Stimulated activated CD8-positive, alpha-beta memory T cell treated with anti-CD3 and anti-CD28 coated beads, Interleukin-4, amount 100 ng/mL, for 48 hours (primary cell): ENCODE measurements at places on chromosomes 12 and 14.

DNA sequence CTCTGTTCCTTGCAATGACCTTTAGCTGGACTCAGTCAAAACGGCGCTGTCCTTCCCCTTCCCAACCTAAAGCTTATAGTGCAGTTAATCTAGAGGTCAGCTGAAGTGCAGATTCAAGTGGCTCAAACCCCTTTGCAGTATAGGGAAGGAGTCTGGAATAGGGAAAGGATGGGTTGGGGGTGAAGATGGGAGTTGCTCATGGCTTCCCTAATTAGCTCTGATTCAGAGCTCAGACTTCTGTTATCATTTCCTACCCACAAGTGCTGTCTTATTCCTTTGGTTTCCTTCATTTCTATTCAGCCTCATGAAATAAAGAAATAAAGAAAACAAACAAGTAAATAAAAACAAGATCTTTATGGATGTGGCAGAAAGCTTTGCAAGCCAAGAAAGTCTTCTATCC lies 264.0 kb upstream of the HMGA2 start:
- DNase-seq = no peak

GRCh38 chr14:74638066-74638465 lies 26.0 kb upstream of the LTBP2 start:
- DNase-seq = no peak

- DNase-seq = peak; percentile 62
These were observed 722 bp downstream of the TMED8 start for GRCh38 chr14:77375973-77376770.

DNA sequence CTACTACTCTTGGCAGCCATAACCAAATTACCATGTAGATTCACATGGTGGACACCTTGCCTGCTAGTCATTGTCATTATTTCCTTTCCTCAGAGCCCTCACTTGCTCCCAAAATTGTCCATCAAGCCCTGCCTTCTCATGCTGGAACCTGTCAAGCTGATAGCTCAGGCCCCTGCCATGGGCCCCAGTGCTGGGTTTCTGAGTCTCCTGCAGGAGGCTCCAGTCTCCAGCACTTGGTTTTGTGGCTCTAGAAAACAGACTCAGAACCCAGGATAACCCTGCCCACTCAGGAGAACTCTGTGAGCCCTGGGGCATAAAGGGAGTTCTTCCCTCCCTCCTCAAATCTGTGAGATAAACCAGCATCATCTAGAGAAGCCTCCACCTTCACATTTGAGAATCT lies 10.8 kb downstream of the KRT71 start:
- DNase-seq = no peak

DNA sequence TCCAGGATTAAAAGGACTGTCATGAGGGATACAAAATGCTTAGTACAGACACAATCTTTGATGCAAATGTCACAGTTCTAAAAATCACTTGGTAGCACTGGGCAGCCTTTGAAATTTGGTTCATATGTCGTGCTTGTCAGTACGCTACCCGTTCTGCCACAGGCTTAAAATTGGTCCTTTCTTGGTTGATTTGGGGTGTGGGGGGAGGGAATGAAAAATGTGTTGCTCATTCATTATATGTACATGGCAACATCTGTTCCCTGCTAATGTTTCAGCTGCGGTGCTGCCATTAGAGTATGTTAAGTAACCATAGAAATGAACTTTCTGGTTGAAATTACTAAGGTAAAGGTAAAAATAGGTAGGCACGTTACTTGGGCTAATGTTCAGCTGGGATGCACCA lies 155.4 kb upstream of the ARHGAP5 start:
- no peak for DNase-seq

GRCh38 chr14:51653079-51653774 lies 1.5 kb downstream of the FRMD6 start:
- DNase-seq = no peak

GRCh38 chr14:31010935-31011334 lies 14.5 kb upstream of the AP4S1 start:
- no peak for DNase-seq

DNA sequence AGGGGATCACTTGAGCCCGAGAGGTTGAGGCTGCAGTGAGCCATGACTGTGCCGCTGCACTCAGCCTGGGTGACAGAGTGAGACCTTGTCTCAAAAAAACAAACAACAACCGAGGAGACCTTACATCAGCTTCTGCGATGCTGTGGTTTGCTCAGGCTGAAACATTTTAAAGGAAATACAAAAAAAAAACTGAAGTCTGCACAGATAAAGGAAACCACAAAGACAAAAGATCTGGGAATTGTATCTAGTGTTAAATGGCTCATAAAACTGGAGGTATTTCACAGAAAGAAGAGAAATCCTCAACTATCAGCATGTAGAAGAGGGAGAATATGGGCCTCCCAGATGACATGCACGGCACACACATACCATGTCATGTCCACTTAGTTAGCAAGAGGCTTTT lies 60.3 kb upstream of the VPS33A start:
- DNase-seq = no peak
